ENCODE measurements at places on chromosomes 7 and 10.

DNA sequence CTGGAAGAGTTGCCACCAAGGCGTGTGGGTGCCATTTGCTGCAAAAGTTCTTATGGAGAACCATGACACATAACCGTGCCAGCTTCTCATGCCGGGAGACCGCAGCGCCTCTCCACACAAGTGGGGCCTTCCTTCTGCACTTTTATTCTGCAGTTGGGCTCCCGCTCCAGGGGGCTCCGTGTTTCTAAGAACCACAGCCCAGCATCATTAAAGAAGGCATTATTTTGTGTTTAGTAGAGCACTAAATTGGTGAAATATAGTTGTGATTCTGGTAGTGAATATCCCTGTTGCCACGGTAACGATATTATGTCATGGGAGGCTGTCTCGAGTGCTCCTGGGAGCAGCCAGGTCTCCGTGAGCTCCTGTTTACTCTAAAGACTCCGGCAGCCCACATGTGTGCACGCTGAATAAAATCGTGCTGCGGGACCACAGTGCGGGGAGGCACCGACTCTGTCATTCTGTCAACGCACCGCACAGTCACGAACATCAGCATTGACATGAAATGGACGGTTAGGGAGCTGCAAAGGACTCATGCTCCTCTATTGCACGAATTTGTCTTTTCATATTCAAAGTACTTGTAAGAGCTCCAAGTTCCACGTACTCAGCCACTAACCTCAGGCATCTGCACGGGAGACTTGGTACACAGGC is 68.8 kb upstream of the PITRM1 start:
- DNase-seq = no peak

DNA sequence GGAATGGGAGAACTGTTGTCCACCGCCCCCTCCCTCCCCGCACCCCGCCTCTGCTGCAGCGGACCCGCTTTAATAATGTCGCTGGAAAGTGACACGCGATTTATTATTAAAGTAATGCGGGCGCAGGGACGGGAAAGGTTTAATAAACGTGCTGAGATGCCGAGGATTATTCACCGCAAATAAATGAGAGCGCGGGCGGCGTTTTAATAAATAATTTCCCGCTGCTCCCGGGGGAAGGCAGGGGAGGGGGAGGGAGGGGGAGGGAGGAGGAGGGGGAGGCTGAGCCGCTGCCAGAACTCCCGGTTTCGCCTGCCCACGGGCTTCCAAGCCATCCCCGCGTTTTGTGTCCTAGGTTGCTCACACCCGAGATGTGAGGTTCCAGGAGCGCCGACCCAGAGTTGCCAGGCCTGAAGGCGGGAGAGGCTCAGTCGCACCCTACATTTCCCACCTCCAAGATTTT is 5.1 kb downstream of the KAZALD1 start:
- DNase-seq = no peak

DNA sequence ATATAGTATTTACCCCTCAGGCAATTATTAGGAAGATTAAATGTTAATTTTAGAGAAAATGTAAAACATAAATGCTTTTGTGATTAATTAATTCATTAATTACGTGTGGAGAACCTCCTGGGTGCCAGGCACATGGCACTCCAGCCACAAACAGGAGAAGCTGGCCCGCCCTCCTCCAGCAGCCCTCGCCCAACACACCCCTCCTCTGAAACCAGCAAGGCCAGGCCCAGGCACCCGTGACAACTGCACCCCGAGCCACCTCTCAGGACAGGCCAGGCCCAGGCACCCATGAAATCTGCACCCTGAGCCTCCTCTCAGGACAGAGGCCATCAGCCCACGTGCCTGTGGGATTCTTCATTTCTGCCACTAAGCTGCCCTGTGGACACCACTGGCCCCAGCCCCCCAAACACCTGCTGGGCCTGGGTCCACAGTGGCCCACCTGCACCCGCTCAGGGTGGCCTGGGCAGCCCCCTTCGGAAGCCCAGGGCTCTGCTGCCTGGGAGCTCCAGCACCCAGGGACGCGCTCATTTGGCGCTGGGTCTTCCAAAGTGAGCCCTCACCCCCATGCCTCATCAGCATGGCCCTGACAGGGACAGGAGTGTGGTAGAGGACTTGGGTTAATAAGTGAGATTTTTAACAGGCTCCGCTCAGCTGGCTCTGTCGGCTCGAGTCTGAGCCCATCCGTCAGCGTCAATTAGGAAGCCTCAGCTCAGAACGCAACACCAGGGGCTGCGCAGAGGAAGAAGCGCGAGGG is 482.1 kb downstream of the DNAJB6 start:
- no peak for DNase-seq

DNA sequence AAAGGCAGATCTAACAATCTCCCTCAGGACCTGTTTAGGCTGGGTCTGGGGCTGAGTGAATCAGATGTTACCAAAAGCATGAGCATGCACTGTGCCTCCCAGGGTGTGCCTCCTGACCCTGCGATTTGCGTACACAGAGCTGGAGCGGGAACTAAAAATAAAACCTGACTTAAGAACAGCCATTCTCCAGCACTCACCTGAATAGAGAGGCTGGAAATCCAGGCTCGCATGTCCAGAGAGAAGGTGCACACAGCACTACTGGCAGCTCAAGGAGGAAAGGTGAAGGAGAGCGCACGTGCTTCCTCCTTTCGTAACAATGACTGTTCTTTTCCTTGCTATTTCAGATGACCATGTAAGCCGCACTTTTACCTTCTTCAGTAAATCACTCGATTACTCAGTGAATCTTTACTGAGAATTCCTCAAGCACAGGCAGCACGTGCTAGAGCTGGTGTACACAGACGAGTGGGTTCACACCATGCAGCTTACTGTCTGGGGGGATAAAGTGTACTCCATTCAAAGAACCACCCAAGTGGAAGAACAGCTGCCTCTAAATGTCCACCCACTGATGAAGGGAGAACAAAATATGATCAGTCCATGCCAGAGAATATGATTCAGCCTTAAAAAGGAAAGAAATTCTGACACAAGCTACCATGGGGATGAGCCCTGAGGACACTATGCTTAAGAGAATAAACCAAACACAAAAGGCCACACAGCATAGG is 45.6 kb downstream of the SFMBT2 start:
- no peak for DNase-seq

DNA sequence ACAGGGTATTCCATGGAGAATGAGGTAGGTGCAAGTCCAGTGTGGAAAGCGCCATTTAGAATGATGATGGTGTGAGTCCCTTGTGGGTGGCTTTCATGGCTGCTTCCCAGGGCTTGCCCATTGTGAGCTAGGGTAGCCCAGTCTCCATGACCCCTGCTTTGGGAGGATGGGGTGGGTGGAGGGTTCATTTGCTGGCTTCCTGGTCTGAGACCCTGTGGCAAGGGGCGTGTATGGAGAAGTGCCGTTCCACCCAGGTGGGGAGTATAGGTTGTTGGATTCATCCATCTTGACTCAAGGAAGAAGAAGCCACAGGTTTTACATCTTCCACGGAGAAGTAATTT is 27.7 kb downstream of the CCM2 start:
- no peak for DNase-seq

DNA sequence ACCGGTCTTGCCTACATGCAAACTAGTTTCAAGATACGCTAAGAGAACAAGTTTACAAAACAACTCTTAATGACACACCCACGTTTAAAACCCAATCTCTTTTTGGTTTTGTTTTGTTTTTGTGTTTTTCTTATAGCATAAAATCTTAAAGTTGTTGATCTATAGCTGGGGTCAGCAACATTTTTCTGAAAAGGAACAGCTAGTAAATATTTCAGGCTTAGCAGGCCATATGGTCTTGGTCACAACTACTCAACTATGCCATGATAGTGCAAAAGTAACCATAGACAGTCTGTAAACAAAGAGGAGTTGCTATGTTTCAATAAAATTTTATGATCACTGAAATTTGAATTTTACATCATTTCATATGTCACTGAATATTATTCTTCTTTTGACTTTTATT is 327.4 kb downstream of the AGMO start:
- no peak for DNase-seq

DNA sequence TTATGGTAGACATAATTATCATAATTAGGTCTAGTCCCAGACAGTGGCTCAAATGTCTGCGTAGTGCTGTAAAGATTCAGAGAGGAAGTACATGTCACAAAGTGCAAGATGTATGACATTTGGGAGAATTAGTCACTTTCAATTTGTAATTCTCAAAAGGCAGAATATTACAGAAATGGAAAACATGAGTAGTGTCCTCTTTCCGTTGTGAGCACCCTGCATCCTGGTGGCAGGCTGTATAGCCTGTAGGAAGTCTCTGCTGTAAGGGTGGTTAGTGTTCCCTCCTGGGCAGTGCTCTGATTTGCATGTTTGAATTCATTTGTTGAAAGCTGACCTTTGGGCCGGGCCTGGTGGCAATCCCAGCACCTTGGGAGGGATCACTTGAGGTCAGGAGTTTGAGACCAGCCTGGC is 17.0 kb downstream of the CDK14 start:
- no peak for DNase-seq

DNA sequence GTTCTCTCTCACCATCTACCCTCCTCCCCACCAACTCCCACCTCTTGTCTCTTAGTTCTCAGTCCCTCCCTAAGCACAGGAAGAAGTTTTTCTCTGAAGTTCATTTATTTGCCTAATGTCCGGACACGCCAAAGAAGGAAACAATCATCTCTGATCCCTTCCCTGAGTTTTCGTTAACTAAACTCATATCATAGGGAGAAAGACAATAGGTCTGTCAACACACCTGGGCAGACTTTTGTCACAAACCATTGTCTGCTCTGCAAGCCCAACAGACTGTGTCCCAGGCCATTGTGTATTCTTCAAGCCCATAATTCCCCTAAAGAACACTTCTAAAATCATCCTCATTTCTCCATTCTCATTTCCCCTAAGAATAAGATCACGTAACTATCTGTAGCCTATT is 691.0 kb upstream of the MBL2 start:
- no peak for DNase-seq

DNA sequence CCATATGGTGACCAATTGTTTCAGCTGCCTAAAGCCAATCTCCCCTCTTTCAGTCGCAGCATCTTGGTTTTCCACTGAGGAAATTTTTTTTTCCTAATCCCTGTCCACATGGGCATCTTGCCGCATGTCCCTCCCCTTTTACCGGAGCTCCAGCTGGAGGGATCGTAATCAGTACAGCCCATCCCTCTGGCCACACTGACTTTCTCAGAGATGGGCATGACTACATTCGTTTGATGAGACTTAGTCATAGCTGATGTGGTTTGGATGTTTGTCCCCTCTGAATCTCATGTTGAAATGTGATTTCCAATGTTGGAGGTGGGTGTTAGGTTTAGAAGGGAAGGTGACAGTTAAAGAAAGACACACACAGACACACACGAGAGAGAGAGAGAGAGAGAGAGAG is 186.8 kb upstream of the CXCL12 start:
- no peak for DNase-seq

DNA sequence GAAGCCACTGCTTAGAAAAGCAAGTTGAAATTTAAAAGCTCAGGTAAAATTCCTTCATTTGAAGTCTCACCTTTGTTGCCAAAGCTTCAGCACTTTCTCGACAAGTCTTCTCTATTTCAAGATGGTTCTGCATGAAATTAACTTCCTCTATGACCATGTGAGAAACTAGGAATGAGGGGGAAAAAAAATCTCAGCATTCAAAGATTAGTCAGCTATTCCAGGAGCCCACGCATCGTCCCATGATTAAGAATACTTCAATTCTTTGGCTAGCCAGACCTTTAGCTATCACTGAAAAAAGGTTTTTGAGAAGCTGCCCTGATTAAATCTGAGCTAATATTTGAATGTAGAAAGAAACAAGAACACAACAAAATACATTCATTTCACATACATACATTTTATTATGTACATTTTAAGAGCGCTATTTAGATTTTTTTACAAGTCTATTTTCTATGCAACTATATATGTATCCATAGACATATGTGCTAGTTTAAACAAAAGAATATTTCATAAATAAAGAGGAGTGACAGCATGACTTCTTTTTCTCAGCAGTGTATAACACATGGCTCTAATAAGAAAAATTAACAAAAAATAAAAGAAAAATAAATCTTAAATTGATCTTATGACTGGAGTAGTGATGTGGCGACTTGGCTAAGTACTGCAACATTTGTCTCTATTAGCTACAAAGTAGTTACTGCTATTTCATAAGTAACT is 44.8 kb downstream of the SHTN1 start:
- no peak for DNase-seq

GRCh38 chr7:116135306-116135705 is 75.0 kb upstream of the TES start:
- no peak for DNase-seq

GRCh38 chr7:132045481-132045980 is 489.1 kb upstream of the PODXL start:
- no peak for DNase-seq

DNA sequence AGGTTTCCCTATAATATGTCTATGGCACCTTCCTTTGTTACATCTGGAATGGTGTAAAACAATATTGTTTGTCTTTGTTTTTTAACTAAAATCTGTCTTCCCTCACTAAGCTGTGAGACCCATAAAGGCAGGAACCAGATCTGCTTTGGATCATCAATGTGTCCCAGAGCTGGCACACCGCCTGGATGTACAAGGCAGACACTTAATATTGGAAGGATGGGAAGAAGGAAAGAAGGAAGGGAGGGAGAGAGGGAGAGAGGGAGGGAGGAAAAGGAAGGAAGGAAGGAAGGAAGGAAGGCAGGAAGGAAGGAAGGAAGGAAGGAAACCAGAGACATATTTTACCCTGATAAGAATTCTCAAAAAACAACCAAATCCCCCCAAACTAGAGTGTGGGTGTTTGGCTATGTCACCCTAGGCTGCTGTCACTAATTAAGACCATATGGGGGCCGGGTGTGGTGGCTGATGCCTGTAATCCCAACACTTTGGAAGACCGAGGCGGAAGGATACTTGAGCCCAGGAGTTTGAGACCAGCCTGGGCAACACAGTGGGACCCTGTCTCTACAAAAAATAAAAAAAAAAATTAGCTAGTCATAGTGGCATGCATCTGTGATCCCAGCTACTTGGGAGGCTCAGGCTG is 59.6 kb downstream of the SH3PXD2A start:
- no peak for DNase-seq

GRCh38 chr10:30059209-30060107 is at the start of gene JCAD:
JCAD (minus strand) TSS chr10:30059586; CDS start chr10:30047812, 11,774 bp downstream.
- no peak for DNase-seq

GRCh38 chr7:120760050-120760449 is 97.9 kb downstream of the TSPAN12 start:
- DNase-seq = no peak

DNA sequence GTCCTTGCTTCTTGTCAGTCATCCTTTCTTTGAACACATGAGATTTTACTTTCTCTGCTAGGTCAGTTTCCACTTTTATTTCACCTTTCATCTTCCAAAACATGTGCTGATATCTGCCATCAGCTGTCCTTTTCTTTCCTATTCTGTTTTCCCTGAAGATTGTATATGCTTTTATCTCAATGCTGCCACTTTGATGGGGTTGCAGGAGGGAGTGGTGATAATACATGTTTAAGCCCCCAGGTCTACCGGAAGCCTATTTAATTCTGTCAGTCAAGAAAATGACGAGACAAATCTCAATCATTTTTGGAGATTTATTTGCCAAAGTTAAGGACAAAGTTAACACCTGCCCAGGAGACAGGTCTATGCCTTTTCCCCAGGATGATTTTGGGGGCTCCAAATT is 73.8 kb downstream of the MRPL32 start:
- no peak for DNase-seq

DNA sequence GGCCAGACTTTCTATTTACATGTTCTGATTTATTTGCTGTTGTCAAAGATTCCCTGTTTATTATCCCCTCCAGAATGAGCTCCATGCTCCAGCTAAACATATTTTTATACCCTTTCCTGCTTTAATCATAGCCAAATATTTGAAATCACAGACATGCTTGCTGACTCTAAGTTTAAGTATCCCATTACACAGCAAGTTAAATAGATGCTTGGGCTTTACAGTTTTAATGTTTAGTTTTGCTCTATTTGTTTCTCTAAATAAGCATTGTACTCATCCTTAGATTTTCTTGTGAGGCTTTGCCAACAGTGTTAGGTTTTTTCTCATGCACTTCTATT is 196.8 kb downstream of the TAX1BP1 start:
- DNase-seq = no peak

Measured in HFF-Myc (cell line).